ENCODE measurements at places on chromosomes 6 and 20. TPM values are rescaled to one million over a fixed set of nuclear protein-coding genes. Genes with fewer than 3 reads are reported as not detected.

The OR2B6 gene
- total RNA-seq, result not detected

The RIPOR3 gene
- total RNA-seq, result 0.22 TPM

The GRIK2 gene
- total RNA-seq, result 1.2 TPM

The HEY2 gene
- total RNA-seq, result not detected

The LY6G6D gene
- not detected for total RNA-seq

The SCUBE3 gene
- 0.11 TPM for total RNA-seq

The ZNF165 gene
- total RNA-seq, result 1.6 TPM

The NANP gene
- total RNA-seq, result 5.9 TPM

The MAPK14 gene
- total RNA-seq, result 56.9 TPM

The CPNE5 gene
- total RNA-seq, result not detected

The LTB gene
- not detected for total RNA-seq

The PTGIS gene
- total RNA-seq, result 0.11 TPM

The ABCF1 gene
- total RNA-seq, result 45.9 TPM

The GPX5 gene
- not detected for total RNA-seq

The PKIB gene
- 2.4 TPM for total RNA-seq

The SH3BGRL2 gene
- 22.1 TPM for total RNA-seq

The LY6G5C gene
- not detected for total RNA-seq

The LY86 gene
- not detected for total RNA-seq

All from placental epithelial cell (primary cell).